Amniotic epithelial cell (primary cell): ENCODE measurements at places on chromosomes 2 and 18.

DNA sequence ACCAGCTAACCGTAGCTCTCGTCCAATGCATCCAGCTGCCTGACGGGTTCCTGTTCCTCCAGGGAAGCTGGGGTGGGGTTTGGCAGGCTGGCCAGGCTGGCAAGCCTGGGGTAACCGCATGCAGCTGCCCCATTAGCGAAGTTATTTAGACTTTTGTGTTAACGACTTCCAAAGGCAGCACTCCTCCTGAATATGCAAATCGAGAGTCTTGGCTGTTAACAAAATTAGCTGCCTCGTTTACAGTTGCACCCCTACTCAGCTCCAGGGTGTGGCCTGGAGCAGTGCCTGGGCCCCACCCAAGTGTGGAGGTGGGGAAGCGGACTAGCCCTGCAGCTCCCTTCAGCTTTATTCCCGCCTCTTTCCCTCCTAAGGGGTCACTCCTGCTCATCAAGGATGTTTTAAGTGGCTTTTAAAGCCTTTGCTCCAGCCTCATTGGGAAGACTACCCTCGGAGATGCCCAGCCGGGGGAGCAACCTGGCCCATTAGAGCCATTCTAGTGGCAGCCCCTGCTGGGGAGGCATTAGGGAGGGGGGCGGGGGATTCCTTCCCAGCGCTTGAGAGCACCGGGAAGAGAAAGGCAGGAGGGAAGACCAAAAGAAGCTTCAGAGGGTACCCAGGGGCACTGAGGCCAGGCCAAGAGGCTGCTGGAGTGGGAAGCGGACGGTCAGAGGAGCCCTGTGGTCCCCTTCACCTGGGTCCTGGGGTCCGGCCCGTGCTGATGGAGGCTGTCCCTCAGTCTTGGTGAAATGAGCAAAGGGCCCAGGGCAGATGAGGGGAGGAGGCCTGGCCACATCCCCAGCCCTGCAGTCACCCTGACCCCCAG is 204.1 kb downstream of the CELF4 start:
- no peak for DNase-seq

DNA sequence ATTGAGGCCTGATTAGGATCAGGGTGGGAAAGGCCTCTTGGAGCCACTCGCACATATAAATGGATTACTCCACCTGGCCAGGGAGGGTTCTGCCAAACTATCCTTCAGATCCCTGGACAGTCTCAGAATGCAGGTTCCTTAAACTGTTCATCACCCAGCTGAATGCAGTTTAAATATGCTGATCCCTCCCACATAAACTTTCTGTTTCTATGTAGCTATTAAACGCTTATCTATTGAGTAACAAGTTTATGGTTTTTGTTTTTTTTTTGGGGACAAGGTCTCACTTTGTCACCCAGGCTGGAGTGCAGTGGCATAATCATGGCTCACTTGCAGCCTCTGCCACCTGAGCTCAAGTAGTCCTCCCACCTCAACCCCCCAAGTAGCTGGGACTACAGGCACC is 1.9 kb downstream of the CAD start:
- no peak for DNase-seq

DNA sequence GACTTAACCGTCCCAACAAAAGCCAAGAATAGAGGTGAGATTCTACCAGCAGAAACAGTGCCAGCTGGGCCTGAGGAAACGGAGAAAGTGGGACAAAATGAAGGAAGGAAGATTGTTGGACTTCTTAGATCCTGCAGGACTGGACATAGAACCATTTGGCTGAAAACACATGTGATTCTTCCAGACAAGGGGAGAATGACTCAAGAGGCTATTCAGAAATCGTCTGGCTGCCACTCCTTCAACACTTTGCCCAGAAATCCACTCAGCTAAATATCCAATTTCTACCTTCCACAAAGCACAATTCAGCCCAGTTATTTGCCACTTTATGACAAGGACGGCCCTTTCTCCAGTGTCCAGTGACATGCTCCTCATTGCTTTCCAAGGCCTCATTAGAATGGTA is 61.6 kb downstream of the SNORC start:
- no peak for DNase-seq

GRCh38 chr18:42341423-42341822 is 386.4 kb downstream of the PIK3C3 start:
- DNase-seq: no peak

DNA sequence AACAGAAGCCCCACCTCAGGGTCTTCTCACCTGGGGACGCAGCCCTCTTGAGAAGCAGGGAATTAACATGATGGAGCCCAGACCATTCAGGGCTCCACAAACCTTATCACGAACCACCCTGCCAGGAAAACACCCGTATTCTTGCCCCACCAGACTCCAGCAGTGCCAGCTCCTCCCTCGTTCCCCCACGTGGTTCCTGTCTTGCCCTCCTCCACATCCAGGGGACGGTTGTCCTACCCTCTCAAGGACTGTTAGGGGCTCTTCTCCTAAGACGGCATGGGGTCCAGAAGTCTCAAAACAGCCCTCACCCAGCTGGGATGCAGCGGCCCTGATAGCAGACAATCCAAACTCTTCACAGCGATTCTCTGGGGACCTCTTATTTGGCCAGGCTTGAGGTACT is 372.2 kb upstream of the HS6ST1 start:
- no peak for DNase-seq

- DNase-seq: no peak
These were observed 78.5 kb downstream of the RHOB start for GRCh38 chr2:20525041-20526035.

- DNase-seq: no peak
These were observed 24.2 kb upstream of the SERPINE2 start for GRCh38 chr2:224063298-224063648.

GRCh38 chr18:10570622-10571021 is 44.8 kb downstream of the NAPG start:
- DNase-seq: no peak

GRCh38 chr2:113922784-113923183 is 32.9 kb downstream of the ACTR3 start:
- no peak for DNase-seq

GRCh38 chr2:180385601-180386201 is 378.6 kb upstream of the CWC22 start:
- DNase-seq: peak; percentile 95

GRCh38 chr2:98412751-98413458 is 31.8 kb upstream of the INPP4A start:
- peak; percentile 87 for DNase-seq

- DNase-seq: no peak
These were observed 639.7 kb downstream of the NR4A2 start for GRCh38 chr2:155692856-155693255.

- DNase-seq: no peak
These were observed 81.1 kb upstream of the RFX8 start for GRCh38 chr2:101556033-101556459.

GRCh38 chr2:71452565-71452964 is 796 bp upstream of the DYSF start:
- DNase-seq: peak; percentile 51

GRCh38 chr2:141105763-141106162 is 1025.1 kb downstream of the LRP1B start:
- DNase-seq: no peak

DNA sequence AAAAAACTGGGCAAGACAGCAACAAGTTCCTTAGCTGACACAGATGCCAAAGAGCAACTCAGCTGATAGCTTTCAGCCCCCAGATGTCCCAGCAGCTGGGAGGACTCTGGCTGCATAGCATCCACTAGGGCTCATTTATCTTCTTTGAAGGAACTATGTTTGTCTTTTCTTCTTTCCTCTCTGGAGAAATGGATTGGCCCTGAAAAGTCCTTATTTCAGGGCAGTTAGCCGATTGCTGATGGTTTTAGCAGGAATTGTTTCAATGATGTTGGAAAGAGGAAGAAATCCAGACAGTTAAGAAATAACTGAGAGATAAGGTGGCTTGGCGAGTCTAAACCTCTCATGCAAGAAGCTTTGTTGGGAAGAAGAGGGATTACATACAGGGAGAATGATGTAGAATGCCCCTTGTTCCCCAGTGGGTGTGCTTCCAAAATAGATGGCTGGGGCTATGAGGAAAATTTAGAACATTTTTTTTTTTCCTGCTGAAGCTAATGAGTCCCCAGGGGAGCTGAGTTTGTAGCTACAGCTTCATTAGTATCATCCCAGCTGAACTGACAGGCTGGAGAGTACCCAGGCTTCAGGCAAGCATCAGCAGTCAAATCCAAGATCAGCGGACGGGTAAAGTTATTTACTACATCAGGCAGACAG is 33.6 kb upstream of the SERPINE2 start:
- DNase-seq: peak; percentile 45

GRCh38 chr2:160209516-160209856 is 9.4 kb upstream of the ITGB6 start:
- peak; percentile 98 for DNase-seq

DNA sequence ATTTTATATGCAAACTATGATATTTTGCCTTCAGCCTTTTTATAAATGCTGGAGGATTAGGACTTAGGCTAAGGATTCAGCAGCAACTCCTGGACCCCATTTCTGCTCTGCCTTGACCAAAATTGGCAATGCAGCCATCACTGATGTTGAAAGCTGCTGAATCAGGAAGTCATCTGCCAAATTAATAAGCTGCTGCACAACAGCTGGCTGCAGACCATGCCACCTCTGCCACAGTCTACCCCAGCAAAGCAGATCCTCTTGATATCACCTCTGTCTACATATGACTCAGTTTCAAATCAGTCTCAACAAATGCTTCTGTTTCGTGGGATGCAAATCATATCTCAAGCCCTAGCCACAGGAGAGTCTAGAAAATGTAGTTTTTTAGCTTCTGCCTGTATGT is 7.1 kb upstream of the SOS1 start:
- peak; percentile 40 for DNase-seq

DNA sequence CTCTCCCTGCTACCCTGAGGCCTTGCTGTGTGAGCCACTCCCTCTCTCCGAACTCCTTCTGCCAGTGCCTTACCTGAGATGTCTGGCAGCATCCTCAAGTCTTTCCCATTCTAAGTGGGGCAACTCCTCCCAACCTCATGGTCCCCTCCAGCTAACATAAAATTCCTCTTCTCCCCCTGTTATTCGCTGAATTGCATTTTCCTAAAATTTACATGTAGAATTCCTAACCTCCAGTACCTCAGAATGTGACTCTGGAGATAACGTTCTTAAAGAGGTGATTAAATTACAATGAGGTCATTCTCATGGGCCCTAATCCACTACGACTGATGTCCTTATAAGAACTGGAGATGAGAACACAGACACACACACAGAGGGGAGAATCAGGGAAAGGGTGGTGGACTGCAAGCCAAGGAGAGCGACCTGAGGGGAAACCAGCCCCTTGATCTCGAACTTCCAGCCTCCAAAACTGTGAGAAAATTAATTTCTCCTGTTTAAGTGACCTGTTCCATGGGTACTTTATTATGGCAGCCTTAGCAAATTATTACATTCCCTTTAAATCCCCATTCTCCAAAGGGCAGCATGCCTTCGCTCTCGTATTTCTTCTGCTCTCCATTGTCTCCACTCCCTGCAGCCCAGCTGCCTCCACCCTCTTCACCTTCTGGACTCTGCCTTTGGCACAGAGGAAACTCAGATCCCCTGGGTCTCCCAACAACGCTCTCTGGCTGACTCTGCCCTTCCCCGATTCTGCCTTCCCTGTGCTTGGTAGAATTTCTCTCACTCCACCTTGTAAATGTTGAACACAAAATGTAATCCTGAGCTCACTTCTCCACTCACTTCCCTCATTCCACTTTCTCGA is 70.5 kb downstream of the TGIF1 start:
- DNase-seq: no peak

DNA sequence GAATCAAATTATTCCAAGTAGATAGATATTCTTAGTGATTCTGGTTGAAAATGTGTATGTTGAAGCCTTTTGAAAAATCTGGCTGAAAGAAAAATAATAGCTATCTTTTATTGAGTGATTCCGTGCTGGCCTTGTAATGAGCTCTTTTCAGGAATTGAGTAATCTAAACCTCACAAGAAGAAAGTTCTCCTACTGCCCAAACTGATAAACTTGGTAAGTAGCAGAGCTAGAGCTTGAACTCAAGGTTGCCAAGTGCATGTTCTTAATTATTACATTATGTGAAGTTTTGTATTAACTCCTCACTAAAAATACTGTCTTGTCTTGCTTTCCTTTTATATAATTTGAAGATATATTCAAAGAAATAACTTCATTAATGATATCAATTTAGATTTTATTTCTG is 1.6 kb upstream of the PPP1R1C start:
- no peak for DNase-seq

DNA sequence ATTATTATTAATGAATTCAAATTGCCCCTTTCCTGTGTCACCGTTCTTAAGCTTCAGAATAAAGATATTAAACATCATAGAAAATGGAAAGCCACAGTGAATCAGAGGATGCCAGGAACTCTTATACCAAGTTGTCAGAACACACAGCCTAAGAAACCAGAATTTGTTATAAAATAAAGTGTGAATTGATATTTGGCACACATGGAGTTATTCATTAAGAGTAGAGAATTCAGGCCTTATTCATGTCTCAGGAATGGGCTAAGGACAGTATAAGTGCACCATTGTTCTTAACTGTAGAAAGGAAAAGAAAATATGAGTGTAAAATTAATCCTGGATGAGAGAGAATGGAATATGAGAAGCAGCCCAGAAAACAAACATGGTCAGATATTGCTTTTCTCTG is 86.7 kb upstream of the ATP8B1 start:
- DNase-seq: no peak

GRCh38 chr2:207397917-207398655 is 131.7 kb upstream of the CREB1 start:
- no peak for DNase-seq

GRCh38 chr2:239918749-239919148 is 106.4 kb downstream of the NDUFA10 start:
- no peak for DNase-seq

DNA sequence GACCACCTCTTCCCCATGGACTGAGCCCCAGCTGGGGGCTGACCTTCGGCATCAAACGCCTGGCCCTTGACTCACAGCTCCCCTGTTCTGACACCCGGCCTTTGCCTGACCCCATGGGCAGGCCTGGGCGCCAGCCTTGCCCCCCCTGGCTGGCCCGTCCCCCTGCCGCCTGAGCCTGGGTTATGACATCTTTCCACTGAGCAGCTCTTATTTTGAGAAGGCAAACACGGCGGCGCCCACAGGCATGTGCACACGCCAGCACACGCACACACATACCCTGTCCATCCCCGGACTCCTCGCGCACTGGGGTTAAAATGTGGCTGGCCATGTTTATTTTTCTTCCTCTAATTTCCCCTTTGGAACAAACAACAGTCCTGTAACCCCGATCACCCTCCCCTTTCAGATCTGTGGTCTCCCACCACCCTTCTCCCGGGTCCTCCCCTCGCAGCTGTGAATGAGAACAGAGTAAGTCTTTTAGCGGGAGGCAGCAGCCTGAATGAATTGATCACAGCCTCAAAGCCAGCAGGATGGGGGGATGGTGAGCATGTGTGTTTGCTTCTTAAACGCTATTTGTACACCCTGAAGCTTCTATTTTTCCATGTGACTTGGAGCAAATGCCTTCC is 11.8 kb upstream of the ATOH8 start:
- DNase-seq: peak; percentile 72

GRCh38 chr2:224915136-224915535 is 127.1 kb downstream of the DOCK10 start:
- no peak for DNase-seq

DNA sequence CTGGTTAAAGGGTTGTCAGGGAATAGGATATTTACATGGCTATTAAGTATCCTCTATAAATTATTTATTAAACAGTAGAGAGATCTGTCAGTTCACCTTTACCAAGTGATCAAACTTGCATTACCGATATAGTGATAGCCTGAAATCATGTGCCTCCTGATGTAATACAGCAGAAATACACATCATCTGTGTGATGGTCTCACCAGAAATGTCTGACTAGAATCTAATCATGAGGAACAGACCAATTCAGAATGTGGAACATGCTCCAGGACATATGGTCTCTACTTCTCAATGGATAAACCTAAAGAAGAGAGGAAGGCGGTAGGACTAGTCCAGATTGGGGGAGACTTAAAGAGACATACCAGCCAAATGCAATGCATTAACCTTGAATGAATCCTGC is 6.2 kb downstream of the VPS54 start:
- no peak for DNase-seq
